Uterus (tissue), 4 donors: ENCODE measurements at places on chromosomes 5 and 9. TPM values are rescaled to one million over a fixed set of nuclear protein-coding genes. Genes with fewer than 3 reads are reported as not detected.

DMRT3 gene
- not detected for total RNA-seq

NEUROG1 gene
- total RNA-seq: not detected

PRRX2 gene
- 5.5 TPM for total RNA-seq

TCOF1 gene
- 9.4 TPM for total RNA-seq

PTPA gene
- 28.9 TPM for total RNA-seq

NTRK2 gene
- 13.5 TPM for total RNA-seq

SLC36A2 gene
- not detected for total RNA-seq

PCDHGB7 gene
- total RNA-seq: 7.1 TPM

IFNA21 gene
- total RNA-seq: not detected

IRGM gene
- not detected for total RNA-seq

GLE1 gene
- 25.5 TPM for total RNA-seq

SPINK5 gene
- total RNA-seq: 0.73 TPM

SPATA31C1 gene
- not detected for total RNA-seq

CAMK4 gene
- total RNA-seq: 33.9 TPM

TEX10 gene
- 22.8 TPM for total RNA-seq

CDKN2AIPNL gene
- 26.1 TPM for total RNA-seq

GRCh38 chr5:151150471-151151262, 6.9 kb downstream of the ANXA6 start:
- peak; percentile 74 for DNase-seq

- DNase-seq: no peak
Measured at GRCh38 chr9:91809581-91810285, 140.3 kb downstream of the ROR2 start.

DNA sequence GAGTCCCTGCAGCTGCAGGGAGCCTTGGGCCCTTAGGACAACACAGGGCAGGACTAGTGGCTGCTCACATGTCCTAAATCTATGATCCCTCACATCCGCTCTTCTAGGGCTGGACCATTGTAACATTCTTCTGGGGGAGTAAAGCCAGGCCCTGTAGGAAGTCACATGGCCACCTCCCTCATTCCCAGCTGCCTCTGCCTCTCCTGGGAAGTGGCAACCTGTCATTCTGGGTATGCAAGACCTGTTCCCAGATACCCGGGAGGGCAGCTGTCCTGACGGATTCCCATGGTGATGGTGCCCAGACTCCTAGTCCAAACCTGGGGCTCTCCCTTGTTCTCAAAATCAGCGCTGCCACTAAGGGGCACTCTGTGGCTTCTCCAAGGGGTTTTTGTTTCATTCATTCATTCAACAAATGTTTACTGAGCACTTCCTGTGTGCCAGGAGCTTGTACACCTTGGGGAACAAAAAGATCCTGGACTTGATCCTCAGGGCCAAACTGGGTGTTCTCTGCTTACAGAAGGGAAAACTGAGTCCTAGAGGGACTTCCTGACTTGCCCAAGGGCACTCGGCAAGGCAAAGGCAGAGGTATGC, 85.6 kb downstream of the PSD2 start:
- DNase-seq: no peak

DNA sequence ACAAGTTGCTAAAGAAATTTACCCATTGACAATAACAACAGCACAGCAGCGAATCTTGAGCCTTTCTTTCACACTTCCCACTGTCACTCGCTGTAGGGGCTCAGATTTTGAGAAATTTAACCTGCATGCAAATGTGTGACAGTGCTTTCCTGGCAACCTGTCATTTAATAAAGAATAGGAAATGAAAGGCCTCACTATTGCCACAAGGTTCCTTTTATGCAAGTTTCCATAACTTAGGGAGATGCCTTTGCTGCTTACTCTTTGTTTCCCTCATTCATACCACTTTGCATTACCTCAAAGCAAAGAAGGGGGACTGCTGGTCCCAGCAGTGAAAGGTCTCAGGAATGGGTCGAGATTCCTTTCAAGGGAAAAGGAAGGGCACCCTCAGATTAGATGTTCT, 49.5 kb downstream of the PTCD2 start:
- no peak for DNase-seq

- DNase-seq: no peak
Measured at GRCh38 chr5:98401656-98402055, 371.8 kb upstream of the RGMB start.

GRCh38 chr5:173512637-173513435, 103.6 kb downstream of the BOD1 start:
- DNase-seq: no peak

DNA sequence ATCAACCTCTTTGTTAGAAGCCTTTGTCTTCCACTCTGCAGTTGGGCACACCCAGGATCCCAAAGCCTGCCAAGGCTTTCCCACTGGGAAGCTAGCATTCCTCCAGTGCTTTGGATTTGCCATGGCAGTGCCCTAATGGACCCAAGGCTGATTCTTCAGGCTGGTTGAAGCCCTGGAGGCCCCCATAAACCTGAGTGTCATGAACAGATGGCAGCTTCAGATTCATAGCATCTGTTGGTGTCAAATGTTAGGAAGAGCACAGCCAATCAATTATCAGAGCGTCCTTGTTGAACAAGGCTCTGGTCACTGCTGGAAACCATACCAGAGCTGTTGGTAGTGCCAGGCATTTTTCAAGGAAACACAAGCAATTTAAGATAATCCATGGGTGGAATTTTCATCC, 241.1 kb upstream of the KLF4 start:
- DNase-seq: no peak

GRCh38 chr9:117715411-117715989, 11.3 kb downstream of the TLR4 start:
- DNase-seq: no peak

DNA sequence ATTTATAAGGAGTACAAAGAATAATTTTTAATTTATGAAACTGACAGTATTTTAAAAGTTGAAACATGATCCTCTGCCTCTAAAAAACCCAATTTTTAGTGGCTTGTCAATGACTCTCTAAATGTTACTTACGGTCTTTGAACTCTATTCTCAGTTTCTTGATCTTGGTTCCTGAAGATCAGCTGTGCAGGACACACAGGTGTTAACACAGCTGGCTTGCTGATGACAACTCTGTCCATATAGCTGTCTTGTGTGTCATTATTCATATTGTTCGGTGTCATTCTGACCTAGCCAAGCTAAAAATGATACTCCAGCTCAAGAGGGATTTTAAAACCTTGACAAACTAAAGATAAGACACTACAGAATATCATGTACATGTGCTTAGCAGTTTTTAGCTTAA, 314.5 kb downstream of the CCDC171 start:
- DNase-seq: no peak

- DNase-seq: no peak
Measured at GRCh38 chr5:122921826-122922225, 76.4 kb downstream of the SNX24 start.

- no peak for DNase-seq
Measured at GRCh38 chr5:179768326-179769085, 25.3 kb upstream of the LTC4S start.

GRCh38 chr5:171874234-171874633, 88.6 kb downstream of the SMIM23 start:
- no peak for DNase-seq

DNA sequence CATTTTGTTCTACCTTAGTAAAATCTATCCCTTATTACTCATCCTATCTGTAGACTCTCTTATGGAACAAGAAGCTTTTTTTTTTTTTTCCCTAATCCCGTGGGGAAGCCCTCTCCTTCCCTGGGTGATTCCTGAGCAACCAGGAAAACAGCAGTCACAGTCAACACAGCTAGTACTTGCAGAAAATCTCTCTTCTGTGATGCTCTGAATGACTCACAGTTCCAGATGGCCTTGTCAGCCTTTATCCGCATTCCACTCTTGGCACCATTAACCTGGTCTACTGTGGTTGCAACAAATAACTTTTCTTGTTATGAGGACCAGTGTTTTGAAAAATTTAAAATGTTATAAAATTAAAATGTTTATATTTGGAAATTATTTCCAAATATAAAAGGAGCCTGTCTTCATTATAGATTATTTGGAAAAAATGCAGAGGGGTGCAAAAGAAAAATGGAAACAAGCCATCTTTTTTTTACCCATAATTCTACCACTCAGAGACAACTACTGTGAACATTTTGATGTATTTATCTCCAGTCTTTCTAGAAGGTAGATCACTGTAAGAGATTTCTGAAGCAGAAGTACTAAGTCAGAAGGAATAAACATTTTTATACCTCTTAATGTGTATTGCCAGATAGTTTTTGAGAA, 486.7 kb downstream of the RAB3C start:
- DNase-seq: no peak

GRCh38 chr9:137461316-137461662, 2.2 kb upstream of the NSMF start:
- DNase-seq: peak; percentile 25
